ENCODE measurements at places on chromosomes 1 and 21. TPM values are rescaled to one million over a fixed set of nuclear protein-coding genes. Genes with fewer than 3 reads are reported as not detected.

Gene S100A16
- total RNA-seq = 101 TPM

Gene RIPPLY3
- not detected for total RNA-seq

Gene CLCNKB
- 0.39 TPM for total RNA-seq

Gene PLA2G2D
- total RNA-seq = not detected

Gene AKR7A3
- total RNA-seq = 1.7 TPM

Gene FMO5
- 2.9 TPM for total RNA-seq

Gene WNT4
- total RNA-seq = under 0.01 TPM

Gene IL24
- not detected for total RNA-seq

- DNase-seq = no peak
- no peak overlapping the region for H3K27ac ChIP-seq
- no peaks in the 10 kb centered on the region for H3K36me3 ChIP-seq
- no peaks in the 10 kb centered on the region for H3K4me1 ChIP-seq
- H3K4me3 ChIP-seq = no peak overlapping the region
Measured at GRCh38 chr1:22824975-22825374, 114.3 kb downstream of the EPHB2 start.

DNA sequence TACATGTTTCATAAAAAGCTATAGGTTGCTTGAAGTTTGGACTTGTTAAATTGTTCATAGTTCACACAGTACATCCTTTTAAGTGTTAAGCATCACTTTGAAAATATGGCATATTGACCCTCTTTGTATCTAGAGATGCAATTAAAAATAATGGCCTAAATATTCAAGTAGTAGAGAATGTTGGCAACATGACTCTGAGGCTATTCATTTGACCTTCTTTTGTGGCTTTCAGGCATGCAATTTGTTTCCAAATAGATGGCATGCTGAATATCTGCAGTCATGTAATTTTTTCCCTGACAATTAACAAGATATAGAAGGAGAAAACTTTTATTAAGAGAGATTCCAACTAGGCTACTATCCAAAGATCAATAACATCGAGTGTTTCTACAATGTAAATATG is 230.5 kb upstream of the ZRANB2 start:
- H3K4me1 ChIP-seq = no peaks in the 10 kb centered on the region
- H3K36me3 ChIP-seq = no peaks in the 10 kb centered on the region
- no peak for DNase-seq
- H3K27me3 ChIP-seq = no peaks in the 10 kb centered on the region
- H3K27ac ChIP-seq = no peak overlapping the region

- H3K36me3 ChIP-seq = no peaks in the 10 kb centered on the region
- peaks cover 19% of the 10 kb centered on the region for H3K4me1 ChIP-seq
- H3K27me3 ChIP-seq = no peaks in the 10 kb centered on the region
- H3K4me3 ChIP-seq = no peak overlapping the region
- peak overlapping the region; percentile 66 for H3K27ac ChIP-seq
Measured at GRCh38 chr1:151968058-151968457, 25.6 kb downstream of the S100A10 start.

DNA sequence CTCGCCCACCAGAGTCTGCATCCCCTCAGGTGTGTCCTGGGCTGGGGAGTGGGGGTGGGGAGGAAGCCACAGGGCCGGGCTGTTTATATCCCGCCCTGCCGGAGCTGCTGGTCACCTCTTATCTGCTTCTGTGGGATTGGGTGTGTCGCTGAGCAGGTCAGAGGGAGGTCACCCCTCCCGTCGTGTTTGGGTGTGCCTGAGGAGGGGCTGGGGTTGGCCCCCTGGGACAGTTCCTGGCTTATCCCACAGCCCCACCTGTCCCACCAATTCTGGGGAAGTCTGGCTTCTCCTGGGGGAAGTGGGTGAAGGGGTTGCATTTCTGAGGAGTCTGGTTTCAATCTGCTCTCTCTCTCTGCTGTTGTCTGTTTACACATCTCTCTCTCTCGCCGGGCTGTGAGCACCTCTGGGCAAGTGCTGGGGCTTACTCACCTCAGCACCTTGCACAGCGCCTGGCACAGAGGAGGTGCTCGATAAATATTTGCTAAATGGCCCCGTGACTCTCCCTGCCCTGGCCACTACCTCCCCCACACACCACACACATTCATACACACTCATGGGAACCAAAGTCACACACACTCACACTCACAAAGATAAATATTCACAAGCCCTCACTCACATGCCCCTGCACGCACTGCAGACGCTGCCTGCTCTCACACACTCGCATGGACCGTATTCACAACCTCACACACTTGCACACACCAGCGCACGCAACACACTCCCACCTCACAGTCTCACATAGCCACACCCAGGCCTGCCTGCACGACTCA is 8.3 kb downstream of the ELF3 start:
- H3K27ac ChIP-seq = no peak overlapping the region
- H3K36me3 ChIP-seq = no peaks in the 10 kb centered on the region
- DNase-seq = no peak
- H3K4me3 ChIP-seq = no peak overlapping the region

DNA sequence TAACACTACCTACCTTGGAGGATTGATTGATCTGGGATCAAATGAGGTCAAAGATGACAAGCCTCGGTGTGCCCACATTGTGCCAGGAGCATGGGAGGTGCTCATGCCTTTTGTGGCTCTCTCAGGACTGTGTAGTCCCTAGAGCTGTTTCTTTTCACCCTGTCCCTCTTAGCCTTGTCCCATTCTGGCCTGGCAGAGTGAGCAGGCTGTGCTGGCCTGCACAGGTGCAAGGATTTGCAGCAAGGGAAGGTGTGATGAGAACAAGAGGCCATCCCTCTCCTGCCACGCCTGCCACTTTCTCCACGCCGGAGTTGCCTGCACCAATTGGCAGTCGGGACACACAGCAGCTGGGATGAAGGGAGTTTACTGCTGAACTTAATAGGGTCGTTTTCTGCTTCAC is 410.6 kb upstream of the VAMP3 start:
- no peaks in the 10 kb centered on the region for H3K36me3 ChIP-seq
- H3K27ac ChIP-seq = no peak overlapping the region
- H3K27me3 ChIP-seq = no peaks in the 10 kb centered on the region
- no peak for DNase-seq

DNA sequence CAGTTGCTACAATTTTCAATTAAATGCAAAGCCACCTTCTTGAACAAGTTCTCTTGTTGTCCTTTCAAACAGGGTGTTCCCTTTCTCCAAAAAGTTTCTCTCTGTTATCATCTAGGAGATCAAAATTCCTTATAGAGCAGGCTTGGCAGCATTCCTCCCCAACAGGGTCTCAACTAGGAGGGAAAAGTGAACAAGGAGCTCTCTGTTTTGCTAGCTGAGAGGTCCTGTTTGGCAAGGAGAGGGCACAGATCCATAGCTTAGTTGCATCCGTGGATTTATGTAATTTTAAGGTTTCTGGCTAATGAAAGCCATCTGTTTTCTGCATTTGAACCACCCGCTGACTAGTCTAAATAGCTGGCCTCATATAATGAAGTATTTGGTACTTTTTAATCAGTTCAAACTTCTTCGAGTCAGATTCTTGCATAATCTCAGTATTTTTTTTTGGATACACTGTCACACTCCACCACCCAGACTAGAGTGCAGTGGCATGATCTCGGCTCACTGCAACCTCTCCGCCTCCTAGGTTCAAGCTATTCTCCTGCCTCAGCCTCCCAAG is 54.0 kb downstream of the APP start:
- H3K27ac ChIP-seq = peak overlapping the region; percentile 85
- H3K27me3 ChIP-seq = no peaks in the 10 kb centered on the region
- DNase-seq = no peak
- H3K4me3 ChIP-seq = no peak overlapping the region
- H3K36me3 ChIP-seq = peaks cover 5% of the 10 kb centered on the region

DNA sequence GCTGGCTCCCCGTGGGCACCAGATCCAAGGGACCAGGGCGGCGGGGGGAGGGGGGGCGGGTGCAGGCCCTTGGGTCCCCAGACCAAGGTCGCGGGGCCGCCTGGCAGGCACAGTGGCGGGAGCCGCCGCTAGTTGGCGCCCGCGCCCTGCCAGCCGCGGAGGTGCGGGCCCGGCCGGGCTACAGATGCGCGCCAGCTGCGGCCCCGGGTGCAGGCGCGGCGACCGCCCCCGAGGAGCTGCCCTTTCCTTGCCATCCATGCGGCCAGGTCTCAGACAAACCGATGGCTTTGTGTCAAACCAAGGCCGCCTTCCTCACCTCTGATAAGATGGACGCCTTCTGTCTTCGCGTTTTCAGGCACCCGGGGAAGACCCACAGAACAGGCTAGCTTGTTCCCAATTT is 2.2 kb upstream of the RUNX3 start:
- no peak for DNase-seq
- H3K4me1 ChIP-seq = no peaks in the 10 kb centered on the region
- no peak overlapping the region for H3K4me3 ChIP-seq

GRCh38 chr21:43752758-43753438 is 23.2 kb downstream of the CSTB start:
- DNase-seq = no peak
- no peaks in the 10 kb centered on the region for H3K27me3 ChIP-seq
- no peak overlapping the region for H3K27ac ChIP-seq
- peaks cover 3% of the 10 kb centered on the region for H3K36me3 ChIP-seq

DNA sequence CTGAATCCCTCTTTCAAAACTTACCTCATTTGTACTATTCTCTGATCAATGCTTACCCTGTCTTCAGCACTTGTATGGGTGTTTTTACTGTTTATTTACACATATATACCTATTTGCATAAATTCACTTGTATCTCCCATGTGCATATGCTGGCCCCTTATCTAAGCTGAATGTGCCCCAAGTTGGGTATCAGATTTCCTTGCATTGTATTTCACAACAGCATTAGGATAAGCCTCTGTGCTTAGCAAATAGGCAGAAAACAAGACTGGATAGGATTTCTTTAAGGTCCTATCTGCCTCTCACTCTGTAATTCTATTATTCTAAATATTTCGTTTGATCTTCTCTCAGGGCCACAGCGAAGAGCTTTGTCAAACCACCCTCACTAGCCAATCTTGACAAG is 45.9 kb upstream of the IPO9 start:
- H3K27me3 ChIP-seq = no peaks in the 10 kb centered on the region
- no peak for DNase-seq
- H3K4me3 ChIP-seq = no peak overlapping the region
- no peak overlapping the region for H3K27ac ChIP-seq
- no peaks in the 10 kb centered on the region for H3K4me1 ChIP-seq

DNA sequence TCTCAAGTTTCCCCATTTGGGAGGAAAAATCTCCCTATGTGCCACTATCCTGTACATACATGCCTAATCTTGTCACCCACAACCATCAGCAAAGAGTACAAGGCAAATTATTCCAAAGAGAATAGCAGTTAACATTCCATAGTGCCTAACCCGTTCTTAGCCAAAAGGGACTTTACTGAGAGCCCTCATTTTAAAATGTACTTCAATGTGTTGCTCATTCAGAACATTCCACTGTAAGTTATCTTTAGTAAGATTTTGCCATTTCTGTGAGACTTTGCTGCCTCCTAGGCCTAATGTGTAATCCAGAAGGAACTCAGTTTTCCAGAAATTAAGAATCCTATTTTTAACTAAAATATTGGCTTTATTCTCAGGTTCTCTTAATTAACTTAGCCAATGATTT is 11.3 kb upstream of the MRPL55 start:
- DNase-seq = no peak
- no peak overlapping the region for H3K27ac ChIP-seq
- H3K27me3 ChIP-seq = no peaks in the 10 kb centered on the region
